ENCODE measurements at places on chromosomes 16 and 17.
A peak's percentile ranks its signal among the peaks of the same experiment; 100 is the strongest.

- no peak for DNase-seq
- peaks cover 36% of the 10 kb centered on the region for H3K36me3 ChIP-seq
- no peak overlapping the region for H3K27ac ChIP-seq
- H3K4me1 ChIP-seq = no peaks in the 10 kb centered on the region
- H3K27me3 ChIP-seq = no peaks in the 10 kb centered on the region
Observed at GRCh38 chr17:76757256-76757655, 19.3 kb downstream of the MFSD11 start.

GRCh38 chr17:81020767-81021497 is 14.0 kb upstream of the BAIAP2 start:
- H3K36me3 ChIP-seq = no peaks in the 10 kb centered on the region
- H3K4me3 ChIP-seq = no peak overlapping the region
- DNase-seq = no peak
- H3K27ac ChIP-seq = peak overlapping the region; percentile 5
- H3K27me3 ChIP-seq = no peaks in the 10 kb centered on the region

DNA sequence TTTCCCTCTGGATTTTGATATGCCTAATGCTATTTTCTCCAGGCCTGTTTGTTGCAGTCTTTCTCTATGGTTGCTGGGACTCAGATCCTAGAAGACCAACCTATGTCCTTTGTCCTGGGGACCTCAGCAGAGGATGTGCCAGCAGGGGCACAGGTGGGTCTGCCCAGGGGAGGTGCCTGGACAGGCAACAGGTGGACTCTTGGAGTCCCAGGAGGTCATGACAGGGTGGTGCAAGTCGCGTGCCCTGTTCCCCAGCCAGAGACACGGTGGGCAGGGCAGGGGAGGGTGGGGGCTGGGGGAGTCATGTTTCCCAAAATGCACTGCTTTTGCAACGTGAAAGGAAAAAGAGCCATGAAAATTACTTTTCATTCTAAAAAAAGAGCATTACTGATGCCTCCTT is 26.3 kb upstream of the PLLP start:
- peak overlapping the region; percentile 73 for H3K27ac ChIP-seq
- H3K4me3 ChIP-seq = no peak overlapping the region
- DNase-seq = no peak
- H3K4me1 ChIP-seq = peaks cover 3% of the 10 kb centered on the region
- H3K27me3 ChIP-seq = no peaks in the 10 kb centered on the region

DNA sequence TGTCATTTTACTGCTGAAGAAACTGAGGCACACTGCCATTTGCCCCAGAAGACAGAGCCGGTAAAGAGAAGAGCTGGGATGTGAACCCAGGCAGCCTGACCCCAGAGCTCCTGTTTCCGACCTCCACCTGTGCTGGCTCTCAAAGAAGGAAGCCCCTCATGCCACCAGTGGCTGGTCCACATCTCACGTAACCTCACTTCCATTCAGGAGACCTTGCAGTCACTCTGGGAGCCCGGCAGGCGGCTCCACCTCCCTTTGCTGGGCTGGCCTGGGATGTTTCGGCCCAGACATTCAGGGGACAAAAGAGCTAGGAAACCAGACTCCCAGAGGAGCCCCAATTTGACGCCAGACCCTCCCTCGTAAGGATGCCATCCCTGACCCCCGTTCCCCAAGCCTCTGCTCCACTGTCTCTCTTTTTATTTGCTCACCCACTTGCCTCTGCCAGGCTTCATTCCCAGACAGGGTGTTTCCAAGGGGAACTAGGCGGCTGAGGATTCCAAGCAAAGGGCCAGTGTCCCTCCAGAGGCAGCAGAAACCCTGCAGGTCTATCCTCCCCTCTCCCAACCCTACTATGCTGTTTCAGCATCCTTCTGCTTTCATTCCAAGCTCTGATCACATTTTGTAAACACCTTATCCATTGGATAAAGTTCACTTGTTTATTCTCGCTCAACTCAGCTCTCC is 2.8 kb downstream of the TAF1C start:
- peaks cover 5% of the 10 kb centered on the region for H3K4me1 ChIP-seq
- peak overlapping the region; percentile 28 for H3K27ac ChIP-seq
- no peak overlapping the region for H3K4me3 ChIP-seq
- H3K36me3 ChIP-seq = peaks cover 57% of the 10 kb centered on the region
- DNase-seq = no peak
- H3K27me3 ChIP-seq = no peaks in the 10 kb centered on the region

DNA sequence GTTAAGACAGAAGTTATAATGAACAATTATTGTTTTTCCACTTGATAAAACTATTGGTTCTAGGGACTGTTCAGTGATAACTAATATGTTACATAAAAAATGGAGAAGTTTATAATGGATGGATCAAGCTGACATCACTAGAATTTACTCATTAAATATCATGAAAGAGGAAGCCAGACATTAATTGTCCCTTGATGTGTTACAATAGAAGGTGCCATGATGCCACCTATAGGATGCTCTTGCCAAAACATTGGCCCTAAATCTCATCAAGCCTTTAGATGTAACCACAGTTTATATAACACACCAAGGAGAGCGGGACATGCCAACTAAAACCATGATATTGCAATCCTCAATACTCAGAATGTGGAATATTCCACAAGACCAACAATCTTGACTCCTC is 147.9 kb upstream of the MON1B start:
- H3K27ac ChIP-seq = no peak overlapping the region
- no peaks in the 10 kb centered on the region for H3K36me3 ChIP-seq
- no peak overlapping the region for H3K4me3 ChIP-seq
- DNase-seq = no peak
- H3K4me1 ChIP-seq = no peaks in the 10 kb centered on the region

- H3K4me3 ChIP-seq = no peak overlapping the region
- H3K4me1 ChIP-seq = no peaks in the 10 kb centered on the region
- no peaks in the 10 kb centered on the region for H3K27me3 ChIP-seq
- H3K36me3 ChIP-seq = no peaks in the 10 kb centered on the region
- H3K27ac ChIP-seq = no peak overlapping the region
Observed at GRCh38 chr16:31413381-31413780, 14.8 kb downstream of the COX6A2 start.
